Fibroblast of skin of right biceps (primary cell): ENCODE measurements at places on chromosomes 4 and X.
A peak's percentile ranks its signal among the peaks of the same experiment; 100 is the strongest.

GRCh38 chr4:135240796-135241195 lies 1039.2 kb upstream of the PABPC4L start:
- DNase-seq: no peak

- peak; percentile 75 for DNase-seq
These were observed 167.8 kb upstream of the PCDH18 start for GRCh38 chr4:137700072-137700471.

DNA sequence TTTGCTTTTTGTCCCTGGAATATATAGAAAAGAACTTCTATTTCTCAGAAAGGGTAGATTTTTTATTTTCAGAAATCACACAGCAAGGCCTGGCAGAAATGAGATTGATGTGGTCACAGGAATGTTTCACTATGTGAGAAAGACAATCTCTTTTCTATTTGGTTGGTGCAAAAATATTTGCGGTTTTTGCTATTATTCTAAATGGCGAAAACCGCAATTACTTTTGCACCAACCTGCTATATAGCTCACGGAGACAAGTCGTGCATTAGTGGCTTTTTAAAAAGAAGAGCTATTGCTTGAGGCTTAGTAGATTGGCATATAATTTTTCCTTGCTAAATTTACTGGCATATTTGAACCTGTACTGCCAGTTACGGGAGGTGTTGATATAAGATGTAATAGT lies 100.4 kb downstream of the ITM2A start:
- no peak for DNase-seq

GRCh38 chrX:17590892-17591740 lies 146.2 kb upstream of the SCML1 start:
- peak; percentile 78 for DNase-seq

DNA sequence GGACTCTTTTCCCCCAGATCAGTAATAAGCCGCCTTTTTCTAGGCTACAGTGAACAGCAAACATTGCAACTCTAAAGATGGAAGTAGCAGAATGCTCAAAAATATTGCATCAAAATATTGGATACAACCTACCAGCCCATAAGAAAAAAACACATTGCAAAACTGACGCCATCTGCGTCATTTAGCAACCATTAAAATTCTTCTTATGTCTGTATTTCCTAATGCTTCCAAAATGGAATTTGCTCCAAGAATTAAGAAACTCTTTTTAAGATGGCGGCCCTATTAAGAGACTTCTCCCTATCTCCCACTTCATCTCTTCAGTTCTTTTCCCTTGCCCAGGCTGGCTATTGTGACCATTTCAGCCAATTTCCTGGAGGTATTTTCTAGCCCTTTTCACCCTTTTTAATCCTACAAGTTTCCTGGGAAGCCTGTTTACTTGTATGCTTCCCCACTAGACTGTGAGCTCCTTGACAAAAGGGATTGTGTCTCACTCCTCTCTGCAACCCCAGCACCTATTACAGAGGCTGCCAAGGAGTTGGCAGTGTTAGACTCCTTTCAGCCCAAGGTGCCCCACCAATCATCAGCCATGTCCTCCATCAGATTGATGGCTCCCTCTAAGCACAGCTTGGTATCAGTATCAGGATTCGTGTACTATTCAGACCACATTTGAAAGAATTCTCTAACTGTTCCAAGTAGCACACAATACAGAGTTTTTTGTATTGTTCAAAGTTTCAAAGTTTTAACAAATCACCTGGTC lies 4.4 kb downstream of the GPC3 start:
- peak; percentile 22 for DNase-seq
